ENCODE measurements at places on chromosomes 6 and 20.

DNA sequence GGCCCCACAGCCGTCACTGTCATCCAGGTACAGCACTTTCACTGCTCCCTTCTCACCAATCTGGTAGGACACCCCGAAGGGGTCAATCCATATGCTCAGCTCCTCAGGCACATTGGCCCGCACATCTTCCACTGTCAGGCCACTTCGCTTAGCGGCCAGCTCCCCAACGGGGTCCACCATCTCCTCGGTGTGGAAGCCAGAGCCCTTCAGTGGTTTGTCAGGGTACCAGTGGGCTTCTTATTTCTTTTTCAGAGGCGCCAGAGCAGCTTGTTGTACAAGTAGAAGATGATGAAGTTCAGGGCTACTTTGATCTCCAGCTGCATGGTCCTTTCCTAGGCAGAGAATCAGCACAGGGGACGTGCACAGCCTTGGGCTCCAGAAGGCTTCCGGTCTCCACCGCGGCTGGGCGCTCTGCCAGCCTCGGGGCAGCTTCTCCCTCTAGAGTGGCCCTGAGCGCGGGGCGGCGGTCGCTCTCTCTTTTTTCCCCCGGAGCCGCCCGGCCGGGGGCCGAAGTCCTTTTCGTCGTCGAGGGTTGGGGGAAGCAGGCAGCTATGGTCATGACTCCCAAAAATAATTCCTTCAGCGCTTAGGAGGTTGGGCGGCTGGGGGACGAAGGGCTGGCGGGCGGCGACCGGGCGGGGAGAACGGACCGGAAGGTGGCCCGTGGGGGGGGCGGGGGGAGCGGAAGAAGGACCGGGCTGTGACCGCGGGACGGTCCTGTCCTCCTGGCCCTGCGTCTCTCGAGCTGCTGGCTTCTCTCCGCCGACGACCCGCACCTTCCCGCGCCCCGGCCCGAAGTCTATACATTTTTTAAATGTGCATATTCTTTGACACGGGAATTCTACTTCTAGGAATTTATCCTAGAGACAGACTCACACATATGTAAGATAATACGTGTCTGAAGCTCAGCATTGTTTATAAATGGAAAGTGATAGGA is 6.5 kb upstream of the ZSCAN9 start:
- peak; percentile 20 for DNase-seq

DNA sequence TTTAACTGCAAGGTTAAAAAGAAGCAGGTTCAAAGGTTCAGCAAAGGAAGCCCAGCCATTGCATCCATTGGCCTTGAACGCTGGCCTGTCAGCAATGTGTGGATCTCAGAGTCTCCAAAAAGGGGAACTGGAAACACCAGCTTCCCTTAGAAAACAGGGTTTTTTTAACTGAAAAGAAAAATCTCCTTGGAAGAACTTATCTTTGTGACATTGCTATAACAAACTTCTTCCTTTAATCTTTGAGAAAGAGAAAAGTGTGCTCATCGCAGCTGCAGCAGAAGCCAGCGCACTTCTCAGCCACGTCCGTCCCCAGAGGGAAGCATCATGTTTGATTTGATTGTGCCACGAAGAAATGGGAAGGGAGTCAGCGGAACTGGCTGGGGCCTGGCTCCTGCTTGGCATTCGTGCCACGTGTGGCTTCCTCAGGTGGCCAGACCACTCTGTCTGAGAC is 215.0 kb downstream of the SYNDIG1 start:
- DNase-seq, result no peak

DNA sequence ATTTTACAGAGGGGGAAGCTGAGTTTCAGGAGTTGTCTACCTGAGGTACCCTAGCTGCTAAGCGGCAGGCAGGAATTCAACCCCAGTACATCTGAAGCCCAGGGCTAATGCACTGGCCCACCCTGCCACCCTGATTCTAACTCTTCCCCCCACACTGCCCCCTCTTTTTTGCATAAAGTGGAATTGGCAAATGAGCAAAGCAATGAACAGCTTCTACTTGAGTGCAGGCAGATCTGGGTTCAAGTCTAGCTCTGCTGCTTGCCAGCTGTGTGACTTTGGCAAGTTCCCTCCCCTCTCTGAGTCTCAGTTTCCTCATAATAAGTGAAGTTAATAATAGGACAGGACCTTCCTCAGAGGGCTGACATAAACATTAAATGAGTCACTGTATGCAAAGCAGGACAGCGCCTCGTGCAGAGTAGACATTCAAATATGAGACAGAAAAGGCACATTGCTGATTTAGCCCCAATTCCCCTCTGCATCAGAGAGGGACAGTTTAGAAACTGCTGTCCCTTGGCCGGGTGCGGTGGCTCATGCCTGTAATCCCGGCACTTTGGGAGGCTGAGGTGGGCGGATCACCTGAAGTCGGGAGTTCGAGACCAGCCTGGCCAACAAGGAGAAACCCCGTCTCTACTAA is 4.7 kb downstream of the ADA start:
- DNase-seq, result no peak

DNA sequence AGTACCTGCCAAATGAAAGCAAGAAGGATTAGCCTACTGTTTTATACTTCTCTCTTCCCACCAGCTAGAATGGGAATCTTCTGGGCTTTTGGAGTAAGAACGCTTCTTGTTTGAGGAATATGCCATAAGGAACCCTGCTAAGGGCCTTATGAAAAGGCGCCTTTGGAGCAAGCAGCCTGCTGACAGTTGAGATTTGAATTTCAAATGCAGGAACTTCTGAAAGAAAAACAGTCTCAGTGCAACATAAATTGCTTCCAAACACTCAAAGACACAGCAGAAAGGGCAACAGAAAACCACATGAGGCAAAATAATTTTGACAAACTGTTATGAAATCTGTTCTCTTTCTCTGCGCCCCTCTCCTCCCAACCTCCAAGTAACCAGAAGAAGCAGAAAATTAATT is 149.4 kb upstream of the B3GAT2 start:
- DNase-seq, result no peak

GRCh38 chr6:3194535-3195419 is 32.7 kb downstream of the TUBB2B start:
- DNase-seq, result no peak

- DNase-seq, result no peak
Measured at GRCh38 chr6:12890171-12890790, 173.7 kb downstream of the PHACTR1 start.

DNA sequence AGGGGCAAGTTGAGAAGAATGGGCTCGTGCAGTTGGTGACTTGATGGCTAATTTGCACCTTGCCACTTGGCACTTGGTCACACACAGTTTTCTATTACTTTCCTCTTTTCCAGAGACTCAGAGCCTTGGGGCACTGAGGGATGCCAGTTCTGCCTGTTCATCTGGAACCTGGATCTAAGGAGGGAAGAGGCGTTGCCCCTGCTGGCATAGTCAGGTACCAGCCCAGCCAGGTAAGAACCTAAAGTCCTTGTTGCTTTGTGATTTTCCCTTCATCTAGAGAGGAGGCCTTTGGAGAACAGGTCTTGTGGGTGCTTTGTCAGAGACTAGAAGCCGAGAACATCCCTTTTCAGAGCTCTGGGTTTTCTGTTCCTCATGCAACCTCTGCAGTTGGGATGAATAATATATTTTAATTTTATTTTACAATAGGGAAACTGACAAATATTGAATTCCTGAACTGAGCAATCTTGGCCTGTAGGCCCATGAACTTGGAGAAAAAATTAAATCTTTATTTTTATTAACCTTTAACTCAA is 11.4 kb downstream of the SYTL3 start:
- no peak for DNase-seq

DNA sequence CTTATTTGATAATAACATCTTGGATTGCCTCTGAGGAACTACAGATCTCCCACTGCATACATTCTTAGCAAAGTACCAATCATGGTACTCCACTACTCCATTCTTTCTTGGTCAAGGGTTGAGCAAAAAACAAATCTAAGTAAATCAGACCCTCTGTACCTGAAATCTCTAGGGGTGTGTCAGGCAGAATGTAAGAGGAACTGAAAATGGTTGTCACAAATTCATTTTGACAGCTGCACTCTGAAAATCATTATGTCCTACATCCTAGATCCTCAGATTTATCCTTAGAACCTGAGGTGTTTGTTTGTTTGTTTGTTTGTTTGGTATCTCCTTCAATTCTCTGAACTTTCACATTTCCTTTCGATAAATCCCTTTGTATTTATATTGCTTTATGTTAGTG is 433.2 kb upstream of the BTBD3 start:
- DNase-seq, result no peak

- peak; percentile 40 for DNase-seq
Measured at GRCh38 chr6:156160795-156161165, 616.4 kb upstream of the ARID1B start.

DNA sequence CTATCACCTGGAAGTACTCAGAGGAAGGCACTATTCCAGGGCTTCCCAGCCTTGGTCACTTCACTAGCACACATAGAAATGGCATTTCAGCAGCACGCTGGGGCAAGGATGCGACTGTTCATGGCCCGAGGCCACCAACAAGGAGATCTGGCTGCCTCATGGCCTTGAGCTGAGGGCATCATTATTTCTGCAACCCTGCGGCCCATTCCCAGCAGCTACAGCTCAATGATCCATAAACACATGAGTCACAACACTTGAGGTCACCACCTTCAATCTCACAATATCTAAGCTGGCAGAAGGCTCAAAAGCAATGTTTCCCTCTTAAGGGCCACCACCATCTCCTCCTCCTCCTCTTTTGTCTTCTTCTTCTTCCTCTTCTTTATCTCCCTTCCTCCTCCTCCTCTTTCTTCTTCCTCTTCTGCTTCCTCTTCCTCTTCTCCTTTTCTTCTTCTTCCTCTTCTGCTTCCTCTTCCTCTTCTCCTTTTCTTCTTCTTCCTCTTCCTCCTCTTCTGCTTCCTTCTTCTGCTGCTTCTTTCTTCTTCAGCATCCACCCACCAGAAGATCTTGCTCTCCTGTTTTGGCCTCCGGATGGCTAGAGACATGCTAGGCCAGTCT is 382.9 kb upstream of the CNR1 start:
- DNase-seq, result no peak

DNA sequence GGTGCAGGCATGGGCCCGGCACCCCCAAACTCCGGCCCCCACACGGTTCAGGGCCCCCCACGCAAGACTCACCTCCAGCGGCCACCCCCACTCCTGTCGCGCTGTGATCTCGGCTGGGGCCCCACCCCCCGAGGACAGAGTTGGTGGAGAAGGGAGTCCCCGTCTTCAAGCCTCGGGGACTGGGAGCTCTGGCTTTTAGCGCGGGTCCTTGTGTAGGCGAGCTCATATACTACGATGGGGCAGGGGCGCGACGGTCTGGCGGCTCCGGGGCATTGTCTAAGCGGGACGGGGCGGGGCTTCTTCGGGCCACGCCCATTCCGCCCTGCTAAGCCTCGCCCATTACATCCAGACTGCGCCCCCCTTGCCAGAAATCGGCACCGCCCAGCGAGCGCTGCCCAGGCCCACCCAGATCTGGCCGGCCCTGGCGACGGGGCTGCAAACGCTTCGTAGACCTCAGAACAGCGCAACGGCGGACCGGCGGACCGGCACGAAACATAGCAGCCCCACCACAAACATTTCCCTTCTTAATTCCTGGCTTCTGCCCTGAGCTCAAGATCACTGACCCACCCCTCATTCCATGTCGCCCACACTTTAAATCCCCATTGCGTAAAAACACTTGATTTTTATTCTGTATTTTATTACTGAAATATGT is 1.0 kb upstream of the DDAH2 start:
- no peak for DNase-seq

GRCh38 chr6:69623357-69623756 is 173.5 kb downstream of the LMBRD1 start:
- DNase-seq, result no peak

DNA sequence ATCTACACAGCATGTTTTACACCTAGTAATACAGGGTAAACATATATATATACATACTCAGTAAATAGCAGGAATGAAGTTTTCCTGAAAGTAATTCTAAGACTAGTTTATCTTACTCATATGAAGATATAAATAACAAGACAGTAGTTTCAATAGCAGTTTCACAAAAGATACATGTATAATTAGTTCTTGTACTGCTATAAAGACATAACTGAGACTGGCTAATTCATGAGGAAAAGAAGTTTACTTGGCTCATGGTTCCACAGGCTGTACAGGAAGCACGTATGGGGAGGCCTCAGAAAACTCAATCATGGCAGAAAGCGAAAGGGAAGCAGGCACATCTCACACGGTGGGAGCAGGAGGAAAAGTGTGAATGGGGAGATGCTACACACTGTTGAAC is 16.9 kb downstream of the RARS2 start:
- DNase-seq, result no peak

GRCh38 chr20:18688676-18689075 is 100.8 kb downstream of the DTD1 start:
- no peak for DNase-seq

DNA sequence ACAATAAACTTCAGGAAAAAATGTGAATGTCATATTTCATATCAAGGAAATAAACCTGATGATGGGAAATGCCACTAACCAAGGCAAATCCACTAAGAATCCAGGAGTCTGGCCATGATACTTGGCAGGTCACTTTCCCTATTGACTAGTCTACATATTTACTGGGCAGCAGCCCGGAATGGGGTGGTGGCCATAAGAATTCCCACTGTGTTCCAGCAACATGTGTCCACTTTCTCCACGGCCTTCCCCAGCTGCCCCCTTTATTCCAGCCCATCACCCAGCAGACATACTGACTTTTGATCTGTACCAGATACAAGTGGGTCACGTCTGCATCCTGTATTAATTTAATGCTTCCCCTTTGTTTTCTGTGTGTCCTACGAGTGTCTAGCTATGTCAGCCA is 234.5 kb upstream of the PRDM1 start:
- no peak for DNase-seq

DNA sequence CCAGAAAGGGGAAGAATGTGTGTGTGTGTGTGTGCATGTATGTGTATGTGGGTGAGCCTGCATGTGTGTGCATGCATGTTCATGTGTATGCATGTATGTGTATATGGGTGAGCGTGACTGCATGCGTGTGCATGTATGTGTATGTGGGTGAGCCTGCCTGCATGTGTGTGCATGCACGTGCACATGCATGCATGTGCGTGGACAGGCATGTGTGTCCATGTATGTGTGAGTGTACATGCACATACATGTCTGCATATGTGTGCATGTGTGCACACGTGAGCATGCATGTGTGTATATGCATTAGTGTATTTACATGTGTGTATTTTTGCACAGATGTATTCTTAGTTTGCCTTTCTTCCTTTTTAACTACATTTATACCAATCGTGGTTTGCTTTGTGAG is 601.5 kb downstream of the QKI start:
- no peak for DNase-seq

DNA sequence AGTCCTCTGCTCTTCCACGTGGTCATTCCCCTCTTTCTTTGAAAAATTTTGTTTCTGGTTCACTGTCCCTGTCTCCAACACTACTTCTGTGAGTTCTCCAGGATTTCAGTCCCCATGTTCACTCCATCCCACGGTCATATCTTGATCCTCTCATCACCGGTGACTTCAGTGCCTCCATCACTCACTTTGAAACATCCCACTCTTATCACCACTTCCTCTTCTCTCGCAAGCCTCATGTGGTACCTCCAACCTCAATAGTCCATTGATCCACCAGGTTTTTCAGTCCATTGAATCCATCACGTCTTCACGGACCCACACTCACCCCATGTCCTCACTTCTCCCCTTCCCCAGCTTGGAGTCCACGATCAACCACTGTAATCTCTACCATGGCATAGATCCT is 64.8 kb downstream of the CARMIL1 start:
- DNase-seq, result no peak

GRCh38 chr6:133100865-133101264 is 140.3 kb upstream of the EYA4 start:
- DNase-seq, result no peak

- DNase-seq, result no peak
Measured at GRCh38 chr20:57364451-57364850, 13.4 kb downstream of the RAE1 start.

Measured in GF-D8 (cell line).